ENCODE measurements at places on chromosomes 2 and 18. TPM values are rescaled to one million over a fixed set of nuclear protein-coding genes. Genes with fewer than 3 reads are reported as not detected.
A peak's percentile ranks its signal among the peaks of the same experiment; 100 is the strongest.

GRCh38 chr2:11562011-11562410 is 28.2 kb downstream of the GREB1 start:
- DNase-seq: no peak

Gene VWC2L
- total RNA-seq: not detected

DNA sequence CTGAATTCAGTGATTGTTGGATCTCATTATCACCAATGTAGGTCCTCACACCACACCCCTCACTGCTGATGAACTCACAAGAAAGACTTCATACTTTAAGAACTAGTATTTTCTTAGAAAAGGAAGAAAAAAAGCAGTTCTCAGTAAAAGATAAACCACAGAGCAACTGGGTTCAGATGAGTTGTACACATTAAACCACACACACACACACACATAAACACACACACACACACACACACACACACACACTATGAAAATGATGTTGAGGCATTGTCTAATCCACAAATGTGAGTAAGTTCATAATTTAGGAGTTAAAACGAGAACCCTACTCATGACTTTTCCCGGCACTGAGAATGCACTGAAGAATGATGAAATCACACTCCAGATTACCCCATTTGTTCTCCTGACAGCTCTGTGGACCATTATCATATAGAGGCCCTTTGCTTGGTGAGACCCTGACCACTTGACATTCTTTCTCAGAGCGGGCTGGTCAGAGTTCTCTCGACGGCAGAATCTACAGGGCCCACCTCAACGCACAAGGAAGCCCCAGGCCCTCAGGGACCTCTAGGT is 106.2 kb downstream of the BCL2 start:
- no peak for DNase-seq

DNA sequence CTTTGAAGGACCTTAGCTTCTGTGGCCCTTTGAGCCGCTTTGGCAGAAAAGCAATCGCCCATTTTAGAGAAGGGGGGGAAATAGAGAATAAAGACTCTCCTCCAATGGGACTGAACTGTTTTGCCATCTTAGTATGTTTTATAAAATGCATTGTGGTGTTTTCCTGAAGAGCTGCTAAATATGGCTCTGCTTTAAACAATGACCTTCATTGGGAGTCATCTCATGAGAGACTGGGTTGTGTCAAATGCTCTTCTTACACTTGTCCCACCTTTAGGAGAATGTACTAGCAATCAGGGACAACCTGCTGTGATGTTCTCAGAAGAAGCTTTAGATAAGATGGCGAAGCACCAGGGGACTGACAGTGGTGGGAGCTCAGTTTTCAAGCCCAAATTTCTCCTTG is 418.9 kb upstream of the POU3F3 start:
- DNase-seq: no peak

- DNase-seq: no peak
Observed at GRCh38 chr2:236256366-236256985, 7.7 kb downstream of the ASB18 start.

- DNase-seq: no peak
Observed at GRCh38 chr2:189018631-189019030, 44.5 kb downstream of the COL3A1 start.

Gene FOXD4L1
- not detected for total RNA-seq

Gene SLC30A3
- 0.20 TPM for total RNA-seq

DNA sequence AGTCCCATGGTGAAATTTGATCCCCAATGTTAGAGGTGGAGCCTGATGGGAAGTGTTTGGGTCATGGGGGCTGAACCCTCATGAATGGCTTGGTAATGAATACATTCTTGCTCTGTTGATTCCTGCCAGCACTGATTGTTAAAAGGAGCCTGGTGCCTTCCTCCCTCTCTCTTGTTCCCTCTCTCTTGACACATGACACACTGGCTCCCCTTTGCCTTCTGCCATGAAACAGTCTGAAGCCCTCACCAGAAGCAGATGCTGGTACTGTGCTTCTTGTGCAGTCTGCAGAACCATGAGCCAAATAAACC is 30.6 kb upstream of the EPC2 start:
- DNase-seq: no peak

Gene APCDD1
- 4.6 TPM for total RNA-seq

DNA sequence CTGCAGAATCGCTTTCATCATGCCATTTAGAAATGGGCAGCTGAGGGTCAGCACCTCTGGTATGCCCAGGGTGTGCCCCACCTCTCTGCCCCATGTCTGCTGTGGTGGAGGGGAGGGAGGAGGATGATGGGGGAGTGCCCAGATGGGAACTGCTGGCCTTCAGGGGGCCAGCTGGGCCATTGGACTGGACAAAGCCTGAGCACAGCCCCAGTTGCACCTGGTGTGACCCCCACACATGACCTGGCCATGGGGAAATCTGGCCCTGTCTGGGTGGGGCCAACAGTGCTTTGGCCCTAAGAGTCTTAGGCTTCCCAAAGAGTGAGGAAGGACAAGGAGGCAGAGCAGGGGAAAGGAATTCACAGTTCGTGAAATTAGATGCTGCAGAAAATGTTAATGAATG is 44.1 kb downstream of the CTIF start:
- no peak for DNase-seq

DNA sequence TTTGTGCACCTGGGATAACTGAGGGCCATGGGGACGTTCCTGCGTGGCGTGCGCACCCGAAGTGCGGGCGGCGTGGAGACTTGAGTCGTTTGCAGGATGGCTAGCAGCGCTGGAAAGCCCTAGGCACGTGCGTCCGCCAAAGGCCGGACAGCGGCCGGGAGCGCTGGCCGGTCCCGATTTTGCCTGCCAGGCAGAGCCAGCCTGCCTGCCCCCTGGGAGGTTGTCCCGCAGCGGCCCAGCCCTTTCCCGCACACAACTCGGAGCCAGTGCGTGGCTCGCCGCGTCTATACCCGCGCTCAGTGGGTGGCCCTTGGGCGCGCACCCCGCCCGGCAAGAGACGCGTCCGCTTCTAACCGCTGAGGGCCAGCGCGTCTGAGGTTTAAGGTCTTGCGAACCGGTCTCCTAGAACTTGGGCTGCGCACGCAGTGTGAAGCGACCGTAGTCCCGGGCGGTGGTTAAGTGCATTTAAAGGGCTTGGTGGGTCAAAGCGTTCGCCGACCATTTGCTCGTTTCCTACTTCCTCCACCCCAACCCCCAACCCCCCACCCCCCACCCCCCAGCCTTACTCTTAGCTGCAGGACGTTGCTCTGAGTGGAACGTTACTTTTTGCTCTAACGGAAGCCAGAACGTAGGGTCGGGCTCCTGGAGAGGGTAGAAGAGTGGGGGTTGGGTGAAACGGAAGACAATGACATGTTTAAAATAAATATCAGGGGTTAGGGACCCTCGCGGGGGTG is 627 bp downstream of the CDCA7 start:
- DNase-seq: peak; percentile 5

DNA sequence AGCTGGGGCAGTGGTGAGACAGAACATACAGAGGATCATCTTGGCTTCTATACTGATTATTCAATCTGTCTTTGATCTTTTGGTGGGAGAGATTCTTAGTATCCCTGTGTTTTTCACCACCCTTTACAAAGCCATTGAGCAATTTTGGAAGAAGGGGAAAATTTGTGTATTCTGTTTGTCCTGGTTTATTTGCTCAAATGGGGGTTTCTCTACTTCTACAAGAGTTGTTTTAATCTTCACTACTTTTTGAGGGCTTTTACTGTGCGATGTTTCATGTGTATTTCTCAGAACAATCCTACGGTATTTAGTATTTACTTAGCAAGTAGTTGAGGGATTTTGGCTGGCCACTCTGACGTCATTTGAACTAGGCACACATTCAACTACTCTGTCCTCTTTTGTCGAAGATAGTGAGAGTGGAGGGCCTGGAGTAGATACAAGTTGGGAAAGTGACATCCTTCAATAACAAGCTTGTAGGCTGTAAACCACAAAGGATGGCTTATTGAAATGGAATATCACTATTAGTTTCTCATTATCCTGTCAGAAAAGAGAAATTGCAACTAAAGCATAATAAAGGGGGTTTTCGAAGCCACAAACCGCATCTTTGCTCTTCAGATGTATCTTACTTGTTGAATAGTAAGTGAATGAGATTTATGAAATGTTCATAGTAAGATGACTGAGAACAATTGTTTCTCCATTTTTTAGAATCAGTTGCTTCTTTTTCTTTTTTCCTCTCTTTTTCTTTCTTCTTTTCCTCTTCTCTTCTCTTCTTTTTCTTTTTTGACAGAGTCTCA is 24.8 kb downstream of the FMNL2 start:
- no peak for DNase-seq

Gene LDLRAD4
- 3.9 TPM for total RNA-seq

Gene SIX2
- 49.4 TPM for total RNA-seq

- DNase-seq: no peak
Observed at GRCh38 chr2:204108330-204108751, 171.8 kb downstream of the ICOS start.

DNA sequence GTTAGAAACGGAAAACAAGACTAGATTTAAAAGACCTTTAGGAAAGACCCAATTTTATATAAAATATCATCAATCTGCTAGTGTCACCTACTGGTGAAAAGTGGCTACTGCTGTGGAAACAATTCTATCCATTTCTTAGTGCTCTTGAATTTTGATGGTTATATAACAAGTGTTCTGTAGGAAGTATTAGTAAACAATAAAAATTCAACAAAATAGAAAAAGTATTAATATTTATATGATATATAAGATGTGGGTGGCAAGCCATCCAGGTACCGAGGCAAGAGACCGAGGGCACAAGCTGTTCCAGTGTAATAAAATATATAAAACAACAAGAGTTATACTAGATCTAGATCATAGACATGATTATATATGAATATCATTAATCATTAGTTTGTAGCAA is 6.2 kb upstream of the TMEM87B start:
- DNase-seq: no peak

DNA sequence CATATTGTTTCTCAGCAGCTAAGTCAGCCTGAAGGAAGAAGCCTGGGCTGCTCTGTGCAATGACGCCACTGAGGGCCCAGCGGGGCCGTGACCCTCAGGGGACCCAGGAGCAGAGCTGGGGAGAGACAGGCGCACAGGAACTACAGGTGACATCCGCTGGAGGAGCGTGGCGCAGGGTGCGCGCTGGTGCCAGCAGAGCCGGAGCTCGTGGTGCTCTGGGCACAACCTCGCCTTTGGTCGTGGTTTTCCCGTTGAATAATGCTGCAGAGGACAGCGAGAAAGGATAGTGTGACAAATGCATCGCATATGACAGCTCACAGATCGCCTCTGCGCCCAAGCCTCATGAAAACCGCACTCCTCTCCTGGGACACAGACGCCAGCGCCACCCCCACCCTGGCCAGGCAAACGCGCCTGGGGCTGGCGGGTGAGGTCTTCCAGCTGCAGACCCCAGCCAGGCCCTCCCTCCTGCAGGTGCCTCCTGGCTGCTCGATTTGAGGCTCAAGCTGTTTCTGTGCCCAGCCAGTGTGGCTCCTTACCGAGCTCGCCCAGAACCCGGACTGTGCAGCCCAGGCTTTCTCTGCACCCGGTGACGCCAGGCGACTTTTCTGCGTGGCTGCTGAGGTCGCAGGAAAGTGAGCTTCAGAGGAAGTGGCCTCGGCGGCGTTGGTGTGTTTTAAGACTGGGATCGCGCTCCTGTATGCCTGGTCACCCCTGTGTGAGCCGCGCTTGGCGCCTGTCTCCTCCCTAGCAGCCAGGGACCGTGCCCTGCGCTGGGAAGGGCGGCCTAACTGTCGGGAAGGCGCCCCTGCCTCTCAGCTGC is 583.1 kb upstream of the HS6ST1 start:
- no peak for DNase-seq

GRCh38 chr2:217944923-217945322 is 57.9 kb downstream of the TNS1 start:
- DNase-seq: peak; percentile 8

Gene HRH4
- total RNA-seq: not detected

DNA sequence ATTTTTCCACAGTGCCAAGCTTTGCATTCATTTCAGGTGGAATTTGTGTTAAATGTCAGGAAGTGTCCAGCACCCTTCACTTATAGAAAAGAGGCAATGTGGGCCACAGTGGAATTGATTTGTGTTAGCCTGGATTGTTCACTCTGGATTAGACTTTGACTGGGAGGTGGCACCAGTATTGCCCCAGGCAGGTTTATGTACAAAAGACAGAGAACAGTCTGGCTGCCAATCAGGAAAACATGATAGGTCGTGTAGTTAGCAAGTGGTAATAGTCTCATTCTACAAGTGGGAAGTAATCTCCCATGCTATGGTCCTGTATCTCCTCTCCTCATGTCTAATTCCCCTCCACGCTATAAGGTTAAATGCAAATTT is 45.6 kb downstream of the RAB27B start:
- DNase-seq: no peak

Gene PKDCC
- 152 TPM for total RNA-seq

DNA sequence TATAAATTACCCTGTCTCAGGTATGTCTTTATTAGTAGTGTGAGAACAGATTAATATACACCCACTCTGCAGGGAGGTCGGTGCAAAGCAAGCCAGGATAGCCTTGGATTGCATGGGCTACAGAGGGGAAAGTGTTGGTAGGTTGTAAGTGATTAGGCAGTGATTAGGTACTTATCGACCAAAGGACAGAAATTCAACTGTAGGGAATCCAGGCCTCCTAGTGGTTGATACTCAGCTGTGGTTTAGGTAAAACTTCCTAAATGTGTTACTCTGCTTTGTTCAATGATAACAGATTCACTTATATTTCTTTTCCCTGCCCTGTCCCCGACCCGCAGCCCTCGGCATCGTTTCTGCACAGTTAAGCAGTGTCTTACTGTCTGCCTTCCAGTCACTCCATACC is 444.0 kb downstream of the FIGN start:
- no peak for DNase-seq

DNA sequence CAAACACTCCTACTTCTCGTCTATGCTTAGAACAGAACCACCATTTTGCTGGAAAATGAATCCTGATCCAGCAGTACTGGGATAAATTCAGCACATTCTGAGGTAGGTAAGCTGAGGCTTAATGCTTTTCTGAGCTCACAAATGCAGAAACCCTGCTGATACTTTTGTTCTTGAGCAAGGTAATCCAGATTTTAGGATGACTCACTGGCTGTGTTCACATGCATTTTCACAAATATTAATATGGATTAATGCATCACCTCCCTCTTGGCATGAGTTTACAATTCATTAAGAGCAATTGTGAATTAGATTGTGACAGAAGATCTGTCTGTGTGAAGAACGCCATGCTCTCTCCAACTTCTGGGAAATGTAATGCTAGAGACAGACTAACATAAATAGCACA is 42.2 kb downstream of the RAD51AP2 start:
- DNase-seq: no peak

GRCh38 chr2:181146171-181146570 is 165.8 kb downstream of the UBE2E3 start:
- DNase-seq: no peak

GRCh38 chr2:88057437-88057844 is 1.9 kb upstream of the KRCC1 start:
- DNase-seq: no peak
